HuH-7 (cell line): ENCODE measurements at places on chromosomes 4 and X.
A peak's percentile ranks its signal among the peaks of the same experiment; 100 is the strongest.

- no peak for DNase-seq
Observed at GRCh38 chr4:147863111-147863747, 131.3 kb downstream of the ARHGAP10 start.

DNA sequence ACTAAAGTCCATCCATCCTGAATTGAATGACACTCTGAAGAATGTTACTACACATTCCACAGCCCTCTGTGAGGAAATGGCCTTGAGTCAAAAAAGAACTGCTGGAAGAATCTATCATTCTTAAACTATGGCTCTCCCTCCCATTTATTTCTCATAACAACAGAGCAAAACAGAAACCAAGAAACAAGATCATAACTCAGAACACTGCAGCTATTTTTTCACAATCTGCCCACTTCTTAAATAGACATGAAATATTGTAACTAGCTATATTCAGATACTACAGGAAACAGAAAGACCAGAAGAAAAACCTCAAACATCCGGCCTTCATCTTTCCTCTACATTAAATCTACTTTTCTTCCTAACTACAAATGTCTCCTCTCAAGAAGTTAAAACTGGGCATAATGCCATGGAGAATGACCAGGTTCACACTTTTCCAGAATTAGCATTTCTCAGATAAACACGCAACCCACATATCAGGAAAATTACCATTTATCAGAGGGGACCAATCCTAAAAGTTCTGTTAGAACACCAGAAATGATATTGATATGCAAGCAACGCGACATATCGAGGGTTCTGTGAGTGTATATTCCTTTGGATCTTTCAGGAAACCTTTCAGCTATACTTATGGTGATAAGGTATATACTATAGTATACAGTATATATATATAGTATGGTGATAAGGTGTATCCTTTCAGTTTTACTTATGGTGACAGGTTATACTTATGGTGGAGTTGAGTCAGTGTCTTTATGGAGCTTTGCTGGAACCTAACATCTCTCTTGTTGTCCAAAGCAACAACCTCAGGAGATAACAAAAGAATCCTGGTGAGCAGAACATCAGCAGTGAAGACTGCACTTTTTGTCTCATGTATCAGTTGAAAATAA lies 60.4 kb upstream of the IRF2 start:
- DNase-seq, result no peak

DNA sequence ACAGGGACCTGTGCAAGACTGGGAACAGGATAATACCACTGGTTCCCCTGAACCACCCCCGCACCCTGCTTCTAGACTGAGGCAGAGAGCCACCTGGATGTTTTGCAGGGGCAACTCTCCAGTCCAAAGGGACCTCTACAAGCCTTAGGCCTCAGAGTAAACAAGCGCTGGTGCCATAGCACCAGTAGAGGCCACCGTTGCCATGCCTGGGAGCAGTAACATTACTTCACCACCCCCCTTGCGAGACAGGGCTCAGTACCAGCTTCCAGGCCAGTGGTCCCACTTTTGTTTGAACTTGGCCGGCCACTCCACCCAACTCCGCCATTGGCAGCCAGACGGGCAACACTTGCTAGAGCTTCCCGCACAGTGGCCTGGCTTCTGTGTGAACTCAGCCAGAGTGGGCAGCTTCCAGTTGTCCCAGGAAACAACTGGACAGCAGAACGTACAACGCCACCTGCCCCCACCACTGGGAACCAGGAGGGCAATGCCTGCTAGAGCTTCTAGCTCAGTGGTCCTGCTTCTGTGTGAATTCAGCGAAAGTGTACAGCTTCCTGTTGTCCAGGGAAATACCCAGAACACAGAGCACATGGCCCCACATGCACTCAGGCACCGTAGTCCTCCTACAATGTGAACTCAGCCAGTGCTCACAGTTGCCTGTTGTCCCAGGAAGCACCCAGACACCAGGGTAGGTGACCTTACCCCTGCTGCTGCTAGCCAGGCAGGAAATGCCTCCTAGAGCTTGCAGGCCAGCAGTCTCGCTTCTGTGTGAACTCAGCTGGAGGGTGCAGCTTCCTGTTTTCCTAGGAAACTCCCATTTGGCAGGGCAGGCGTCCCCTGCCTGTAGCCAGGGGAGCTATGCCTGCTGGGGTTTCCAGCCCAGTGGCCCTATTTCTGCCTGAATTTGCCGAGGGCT lies 39.9 kb upstream of the PCDH19 start:
- no peak for DNase-seq

GRCh38 chr4:30720021-30720660 lies at the start of gene PCDH7:
Gene PCDH7, plus strand, starts transcription at chr4:30720369. Its CDS starts 1,054 bp downstream, at chr4:30721423.
- peak; percentile 73 for DNase-seq

DNA sequence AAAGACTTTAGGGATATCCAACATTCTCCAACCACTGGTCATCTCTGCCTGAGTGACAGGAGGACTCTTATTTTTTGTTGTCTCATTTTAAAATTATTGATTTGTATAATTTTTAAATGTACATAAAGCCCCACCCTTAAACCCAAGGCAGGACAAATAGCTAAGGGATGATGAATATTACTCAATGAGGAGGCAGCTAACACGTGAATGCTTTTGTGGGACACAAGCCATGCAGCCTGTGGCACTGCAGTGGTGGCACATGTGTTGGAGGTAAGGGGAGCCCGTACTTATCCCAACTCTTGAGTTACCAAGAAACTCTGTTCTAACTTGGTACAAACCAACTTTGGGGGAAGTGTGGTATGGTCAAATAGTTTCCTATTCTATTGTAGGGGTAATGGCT lies 19.5 kb downstream of the MID1IP1 start:
- DNase-seq, result no peak

- no peak for DNase-seq
Observed at GRCh38 chr4:37847311-37847884, 20.9 kb downstream of the PGM2 start.
